ENCODE measurements at places on chromosomes 1 and 21.

DNA sequence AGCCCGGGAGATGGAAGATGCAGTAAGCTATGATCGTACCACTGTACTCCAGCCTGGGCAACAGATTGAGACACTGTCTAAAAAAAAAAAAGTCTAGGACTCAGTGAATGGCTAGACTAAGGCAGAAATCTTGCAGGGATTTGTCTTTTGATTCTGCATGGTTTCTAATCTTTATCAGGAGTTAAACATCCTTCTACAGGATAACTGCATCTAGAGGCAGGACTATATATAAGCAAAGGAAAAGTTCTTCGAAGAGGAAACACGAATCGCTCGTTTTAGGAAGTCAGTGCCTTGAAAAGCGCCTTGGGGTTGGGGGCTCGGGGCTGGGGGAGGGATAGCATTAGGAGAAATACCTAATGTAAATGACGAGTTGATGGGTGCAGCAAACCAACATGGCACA lies 602 bp upstream of the UFC1 start:
- DNase-seq, result no peak

GRCh38 chr1:54329312-54330003 lies 76.7 kb downstream of the SSBP3 start:
- no peak for DNase-seq

DNA sequence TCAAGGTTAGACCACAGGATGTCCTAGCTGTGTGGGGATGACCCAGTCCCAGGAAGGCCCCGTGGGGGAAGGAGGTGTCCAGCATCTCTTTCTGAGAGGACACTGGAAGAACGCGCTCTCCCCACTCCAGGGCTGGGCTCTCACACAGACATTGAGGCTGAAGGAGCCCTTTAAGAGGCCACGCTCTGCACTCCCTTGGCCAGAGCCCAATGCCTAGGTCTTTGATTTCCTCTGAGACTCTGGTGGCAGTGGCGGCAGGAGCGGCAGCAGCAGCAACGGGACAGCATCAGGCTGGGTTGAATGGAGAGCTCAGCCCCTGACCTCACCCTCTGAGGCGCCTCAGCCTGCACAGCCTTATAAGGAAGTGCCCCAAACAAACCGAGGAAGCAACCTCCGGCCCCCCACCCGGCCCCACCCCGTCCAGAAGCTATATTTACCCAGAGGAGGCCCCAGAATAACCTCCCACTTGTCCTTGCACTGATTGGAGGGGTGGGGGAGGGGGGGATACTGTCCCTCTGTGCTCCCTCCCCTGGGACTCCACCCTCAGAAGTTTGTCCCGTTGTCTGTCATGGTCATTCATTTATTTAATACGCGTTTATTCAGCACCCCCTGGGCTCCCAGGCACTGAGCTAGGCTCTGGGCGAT lies 12.3 kb downstream of the NES start:
- no peak for DNase-seq

DNA sequence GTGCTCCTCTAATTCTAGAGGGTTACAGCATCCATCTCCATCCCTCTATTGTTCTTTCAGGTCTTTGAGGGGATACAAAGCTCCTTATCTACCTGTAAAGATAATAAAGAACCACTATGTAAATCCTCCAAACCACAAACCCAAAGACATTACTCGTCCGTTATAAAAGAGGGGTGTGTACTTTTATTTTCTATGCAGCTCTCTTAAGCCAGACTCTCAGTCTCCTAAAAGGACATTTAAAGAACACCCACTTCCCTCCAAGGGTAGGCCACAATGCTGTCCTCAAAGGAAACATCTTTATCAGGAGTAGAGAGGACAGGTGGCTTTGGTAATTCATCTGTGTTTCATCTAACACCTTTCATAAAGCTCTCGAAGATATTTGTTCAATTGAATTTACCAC lies 67.9 kb upstream of the DYNLT5 start:
- DNase-seq, result no peak

- no peak for DNase-seq
These were observed 33.5 kb upstream of the HHAT start for GRCh38 chr1:210294999-210295745.

- no peak for DNase-seq
These were observed 95.5 kb upstream of the SGIP1 start for GRCh38 chr1:66438501-66438900.

DNA sequence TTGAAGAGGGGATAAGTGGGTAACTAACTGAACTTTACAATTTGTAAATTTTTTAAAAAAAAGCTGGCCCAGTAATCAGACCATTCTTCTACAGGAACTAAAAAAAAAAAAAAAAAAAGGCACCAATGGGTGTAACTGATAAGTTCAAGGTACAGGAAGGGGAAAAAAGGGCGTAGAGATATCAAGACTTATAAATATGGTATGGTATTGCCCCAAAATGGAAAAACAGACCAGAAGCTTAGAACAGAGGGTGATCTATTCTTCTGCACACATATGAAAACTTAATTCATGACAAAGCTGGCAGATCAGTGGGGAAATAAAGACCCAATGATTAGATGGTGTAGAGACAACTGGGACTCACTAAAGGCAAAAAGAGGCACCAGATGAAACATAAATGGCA lies 58.9 kb downstream of the LHX4 start:
- DNase-seq, result no peak

- no peak for DNase-seq
These were observed 1.1 kb upstream of the GNG12 start for GRCh38 chr1:67834246-67834877.

DNA sequence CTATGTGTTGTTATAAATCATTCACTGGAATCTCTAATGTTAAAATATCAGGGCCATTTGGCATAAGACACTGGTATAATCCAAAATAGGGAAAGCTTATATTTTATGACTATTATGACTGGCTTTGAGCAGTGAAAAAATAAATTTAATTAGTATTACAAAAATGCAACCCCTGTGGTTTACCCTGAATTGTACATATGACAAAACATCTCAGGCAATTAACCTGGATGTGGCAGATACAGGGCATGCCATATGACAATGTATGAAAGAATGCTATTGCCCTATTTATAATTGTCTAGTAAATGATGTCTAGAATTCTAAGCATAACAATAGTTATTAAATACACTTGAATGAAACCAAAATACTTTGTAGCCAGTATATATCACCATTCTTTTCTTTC lies 532.5 kb upstream of the ADGRL4 start:
- DNase-seq, result no peak

GRCh38 chr1:31583995-31584868 lies 7.9 kb downstream of the TINAGL1 start:
- no peak for DNase-seq

GRCh38 chr1:183776731-183777130 lies 28.2 kb upstream of the RGL1 start:
- DNase-seq, result no peak

- DNase-seq, result no peak
These were observed 141.8 kb downstream of the TOMM20 start for GRCh38 chr1:234986750-234987414.

- no peak for DNase-seq
These were observed 147.8 kb downstream of the TENT5C start for GRCh38 chr1:117753652-117754051.

- DNase-seq, result no peak
These were observed 78.6 kb upstream of the RGS2 start for GRCh38 chr1:192730198-192730597.

GRCh38 chr1:90591970-90592356 lies 125.1 kb downstream of the BARHL2 start:
- DNase-seq, result no peak

DNA sequence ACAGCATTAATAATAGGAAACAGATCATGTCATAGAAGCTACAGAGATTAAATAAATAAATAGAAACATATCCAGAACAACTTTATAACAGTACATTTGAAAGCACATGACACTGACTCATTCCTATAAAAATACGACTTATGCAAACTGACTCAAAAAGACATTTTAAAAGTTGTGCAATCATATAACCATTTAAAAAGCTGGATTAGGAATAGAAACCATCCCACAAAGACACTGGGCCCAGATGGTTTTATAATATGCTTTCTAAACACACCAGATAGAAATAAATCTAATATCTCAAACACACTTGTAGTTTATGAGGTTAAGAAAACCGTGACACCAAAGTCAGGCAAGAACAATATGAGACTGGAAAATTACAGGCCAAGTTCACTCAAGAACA lies 47.6 kb downstream of the MATN1 start:
- DNase-seq, result no peak

DNA sequence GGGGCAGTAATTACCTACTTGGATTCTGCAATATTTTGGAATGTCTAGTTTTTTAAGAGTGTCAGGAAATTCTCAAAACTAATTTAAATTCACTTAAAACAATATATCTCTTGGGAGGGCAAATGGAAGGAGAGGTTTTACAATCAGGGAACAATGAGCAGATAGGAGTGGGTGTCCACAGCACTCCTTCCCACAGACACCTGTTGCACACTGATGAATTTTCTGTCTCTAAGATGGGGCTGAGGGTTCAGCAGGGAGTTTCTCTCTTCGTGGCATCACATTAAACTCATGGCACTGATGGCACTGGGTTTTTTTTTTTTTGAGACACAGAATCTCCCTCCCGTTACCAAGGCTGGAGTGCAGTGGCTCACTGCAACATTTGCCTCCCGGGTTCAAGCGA lies 5.5 kb downstream of the PHF13 start:
- no peak for DNase-seq

- DNase-seq, result no peak
These were observed 185.5 kb downstream of the ZNF281 start for GRCh38 chr1:200224315-200224714.

DNA sequence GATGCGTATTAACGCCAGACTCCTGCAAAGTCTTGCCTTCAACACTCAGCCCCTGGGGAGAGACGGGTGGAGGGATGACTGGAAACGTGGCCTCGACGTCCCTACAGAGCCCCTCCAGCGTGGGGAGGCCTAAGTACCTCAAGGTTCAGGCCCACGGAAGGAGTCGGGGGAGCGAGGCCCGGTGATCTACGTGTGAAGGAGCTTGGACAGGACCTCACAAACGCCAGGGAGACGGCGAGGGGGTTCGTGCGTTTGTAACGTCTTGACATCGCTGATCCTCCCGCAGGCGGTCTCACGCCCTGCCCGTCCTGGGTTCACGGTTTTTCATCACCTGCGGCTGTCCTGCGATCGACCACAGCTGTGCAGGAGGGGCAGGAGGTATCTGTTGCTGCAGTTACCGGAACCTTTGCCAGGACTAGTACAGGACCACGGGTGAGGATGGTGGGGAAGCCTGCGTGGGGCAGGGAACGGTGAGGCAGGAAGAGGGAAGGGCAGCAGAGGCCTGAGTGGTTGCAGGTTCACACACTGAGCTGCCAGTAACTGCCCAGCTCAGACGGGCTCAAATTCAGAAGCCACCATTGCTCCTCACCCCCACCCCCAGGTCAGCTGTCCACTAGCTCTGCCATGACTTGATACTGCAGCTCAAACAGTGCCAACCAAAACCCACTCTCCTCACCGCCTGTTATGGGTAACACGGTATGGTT lies 889 bp upstream of the CCNL2 start:
- DNase-seq, result peak; percentile 33

GRCh38 chr1:38783640-38784229 lies 75.8 kb downstream of the RRAGC start:
- DNase-seq, result no peak

DNA sequence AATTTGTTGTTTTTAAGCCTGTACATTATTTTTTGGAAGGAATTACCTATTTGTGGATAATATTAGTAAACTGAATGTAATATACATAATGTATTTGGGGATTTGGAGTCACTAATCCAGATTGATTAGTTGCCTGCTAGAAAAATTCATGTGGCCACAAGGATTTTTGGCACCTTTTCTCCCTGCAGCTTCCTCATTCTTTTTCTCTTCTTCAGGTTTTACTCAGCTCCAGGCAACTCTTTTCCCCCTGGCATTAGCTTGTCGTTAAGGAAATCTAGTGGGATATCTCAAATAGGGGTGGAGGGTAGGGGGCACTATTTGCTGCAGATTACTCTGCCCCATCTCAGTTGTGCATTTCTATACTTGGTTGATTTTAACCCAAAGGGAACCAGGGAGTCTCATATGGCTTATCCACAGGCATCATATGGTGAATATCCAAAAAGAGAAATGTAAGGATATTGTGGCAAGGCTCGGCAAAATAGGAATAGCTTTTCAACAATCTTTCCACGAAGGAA lies 203.1 kb downstream of the NFIA start:
- DNase-seq, result peak; percentile 26

- DNase-seq, result no peak
These were observed 339.1 kb downstream of the PTPRC start for GRCh38 chr1:198977909-198978308.

DNA sequence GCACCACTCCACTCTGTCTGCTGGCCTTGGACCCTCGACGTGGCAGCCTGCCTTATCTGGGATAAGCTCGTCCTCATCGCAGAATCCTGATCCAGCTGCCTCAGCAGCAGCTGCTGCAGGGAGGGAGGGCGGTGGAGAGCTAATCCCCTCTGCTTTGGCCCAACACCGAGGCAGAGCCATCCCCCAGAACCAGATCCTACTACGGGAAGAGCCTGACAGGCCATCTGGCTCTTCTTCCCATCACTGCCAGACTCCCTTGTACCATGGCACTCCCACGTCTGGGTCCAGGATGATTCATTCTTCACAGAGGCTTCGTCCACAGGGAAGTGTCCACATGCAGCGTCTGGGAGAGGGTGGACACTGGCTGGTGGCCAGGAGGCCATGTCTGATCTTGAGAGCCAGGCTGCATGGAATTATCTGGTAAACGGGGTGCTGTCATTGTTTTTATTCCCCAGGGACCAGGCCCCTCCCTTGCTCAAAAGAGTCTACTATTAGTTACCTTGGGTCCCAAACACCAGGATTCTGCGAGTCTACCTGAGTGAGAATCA lies 14.6 kb upstream of the PKP1 start:
- no peak for DNase-seq

DNA sequence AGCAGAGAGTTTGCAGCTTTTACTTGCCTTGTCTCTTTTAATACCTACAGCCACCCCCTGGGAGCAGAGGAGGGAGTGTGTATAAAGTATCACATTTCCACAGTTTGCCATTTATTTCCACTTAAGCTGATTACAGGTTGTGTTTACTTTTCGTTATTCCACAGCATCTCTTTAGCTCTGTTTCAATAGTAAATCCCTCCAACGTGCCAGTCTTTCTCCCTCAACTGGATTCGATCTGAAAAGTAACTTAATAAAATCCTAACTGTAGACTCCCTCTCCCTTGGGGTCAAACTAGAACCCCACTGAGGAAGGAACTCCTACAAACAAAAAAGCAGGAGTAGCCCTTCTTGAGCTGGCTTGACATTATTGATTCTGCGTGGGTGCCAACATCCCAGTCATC lies 3.1 kb upstream of the FCGR2A start:
- DNase-seq, result no peak

GRCh38 chr1:30747033-30748008 lies 10.3 kb downstream of the LAPTM5 start:
- no peak for DNase-seq

GRCh38 chr21:36065497-36066036 lies 4.3 kb upstream of the CBR1 start:
- DNase-seq, result no peak

DNA sequence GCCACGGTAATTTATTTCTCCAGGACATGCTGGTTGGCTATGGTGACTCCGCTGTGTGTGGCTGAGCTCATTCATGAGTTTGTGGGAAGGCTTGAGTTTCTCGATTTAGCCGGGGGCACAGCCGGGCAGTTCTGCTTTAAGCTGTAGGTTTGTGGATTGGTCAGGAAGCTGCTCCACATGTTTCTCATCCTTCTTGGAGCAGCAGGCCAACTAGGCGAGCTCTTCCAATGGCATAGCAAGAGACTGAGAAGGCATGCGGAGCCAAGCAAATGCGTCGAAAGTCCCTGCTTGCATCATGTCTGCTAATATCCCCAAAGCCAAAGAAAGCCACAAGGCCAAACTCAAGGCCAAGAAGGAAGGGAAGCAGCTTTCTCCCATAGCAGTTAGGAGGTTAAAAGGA lies 71.6 kb upstream of the GREM2 start:
- no peak for DNase-seq

All from T47D (cell line).